ENCODE measurements at places on chromosomes 3 and 15.

- no peak for DNase-seq
These were observed 48.7 kb upstream of the WDR72 start for GRCh38 chr15:53808058-53808706.

- no peak for DNase-seq
These were observed 109.0 kb upstream of the SLC2A2 start for GRCh38 chr3:171135549-171135948.

- DNase-seq = no peak
These were observed 11.1 kb upstream of the LACTB start for GRCh38 chr15:63110428-63111026.

DNA sequence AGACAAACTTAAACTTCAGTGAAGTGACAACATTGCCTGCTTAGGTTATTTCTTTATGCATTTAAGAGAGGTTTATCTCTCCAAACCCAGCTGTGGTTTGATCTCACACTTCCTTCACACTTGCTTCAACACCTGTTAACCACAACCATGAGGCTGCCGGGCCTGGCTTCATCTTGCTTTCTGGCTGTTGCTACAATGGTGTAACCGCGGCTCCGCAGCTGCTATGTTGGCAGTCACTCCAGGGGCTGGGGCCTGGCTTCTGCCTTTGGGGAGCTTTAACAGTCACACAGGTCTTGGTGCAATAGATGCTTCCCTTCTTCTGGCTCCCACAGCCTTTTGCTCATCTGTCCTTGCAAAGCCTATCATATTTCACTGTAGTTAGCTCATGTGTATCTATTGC is 72.9 kb upstream of the MNS1 start:
- no peak for DNase-seq

GRCh38 chr3:162019817-162020216 is 523.2 kb downstream of the OTOL1 start:
- DNase-seq = no peak

- DNase-seq = no peak
These were observed 135.2 kb upstream of the BCL6 start for GRCh38 chr3:187880441-187880840.

All from ecto neural progenitor cell (in vitro differentiated cells).